Heart right ventricle (tissue), 16 donors: ENCODE measurements at places on chromosomes 12 and 14. TPM values are rescaled to one million over a fixed set of nuclear protein-coding genes. Genes with fewer than 3 reads are reported as not detected.

- no peak for DNase-seq
These were observed 47.5 kb downstream of the ZNF664 start for GRCh38 chr12:124020514-124020949.

- DNase-seq: no peak
These were observed 13.9 kb upstream of the RPH3A start for GRCh38 chr12:112777387-112778310.

GRCh38 chr14:92161521-92161920 lies 39.8 kb downstream of the CPSF2 start:
- no peak for DNase-seq

- no peak for DNase-seq
These were observed 184.5 kb downstream of the NUBPL start for GRCh38 chr14:31745741-31746140.

- no peak for DNase-seq
These were observed 422.7 kb upstream of the SYT1 start for GRCh38 chr12:78441737-78442453.

DNA sequence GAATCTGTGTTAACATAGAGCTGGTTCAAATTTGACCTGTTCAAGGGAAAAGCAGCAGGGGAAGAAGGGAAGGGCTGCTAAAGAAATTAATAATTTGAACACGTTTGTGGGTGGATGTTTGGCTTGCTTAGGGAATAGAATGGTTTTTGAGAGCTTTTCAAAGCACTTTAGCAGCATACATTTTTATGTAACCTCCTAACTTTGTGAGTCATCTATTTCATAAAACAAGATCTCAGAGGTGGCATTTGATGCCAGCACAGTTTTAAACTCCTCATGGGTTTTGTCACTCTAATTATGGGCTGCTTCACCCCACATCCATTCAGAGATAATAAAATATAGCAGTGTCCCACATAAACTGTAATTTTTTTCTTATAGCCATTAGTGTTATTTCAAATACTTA lies 143.8 kb downstream of the ACSS3 start:
- DNase-seq: no peak

DNA sequence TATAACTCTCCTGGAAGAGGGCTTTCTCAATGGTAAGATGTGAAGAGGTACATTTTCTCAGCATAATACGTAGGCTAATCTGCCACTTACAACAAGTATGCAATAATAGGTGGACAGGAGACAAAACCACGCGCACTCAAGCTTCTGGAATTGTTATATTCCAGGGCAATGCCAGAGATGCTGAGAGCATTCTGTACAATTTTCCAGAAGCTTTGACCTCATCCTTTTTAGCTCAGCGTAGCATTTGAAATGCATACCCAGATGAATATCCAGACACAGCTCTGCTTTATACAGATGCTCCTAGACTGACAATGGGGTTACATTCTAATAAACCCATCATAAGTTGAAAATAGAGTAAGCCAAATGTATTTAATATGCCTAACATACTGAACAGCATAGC lies 1492.4 kb upstream of the FLRT2 start:
- DNase-seq: no peak

GRCh38 chr12:76976777-76977382 lies 88.5 kb downstream of the E2F7 start:
- no peak for DNase-seq

GRCh38 chr12:12715128-12715458 lies 2.1 kb upstream of the CDKN1B start:
- DNase-seq: no peak

GRCh38 chr12:20696181-20696905 lies 1.2 kb downstream of the SLCO1C1 start:
- peak; percentile 57 for DNase-seq

- DNase-seq: no peak
These were observed 117.2 kb upstream of the BCL2L14 start for GRCh38 chr12:11953523-11953922.

DNA sequence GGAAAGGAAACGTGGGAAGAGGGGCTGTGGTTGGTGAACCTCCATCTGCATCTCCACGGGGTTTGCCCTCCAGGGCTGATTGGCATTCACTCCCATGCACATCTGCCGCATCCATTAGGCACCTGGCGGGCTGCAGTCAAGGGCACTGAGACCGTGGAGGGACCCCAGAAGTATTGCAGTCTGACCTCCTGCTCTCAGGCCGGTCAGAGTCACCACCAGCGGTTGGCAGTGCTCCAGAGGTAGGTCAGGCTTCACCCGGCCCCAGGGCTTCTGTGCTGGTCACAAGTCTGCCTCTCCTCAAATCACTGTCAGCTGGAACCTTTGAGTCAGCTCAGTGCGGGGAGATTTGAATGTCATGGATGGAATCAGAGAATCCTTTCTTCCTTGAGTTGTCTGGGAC lies 132.3 kb downstream of the PAPOLA start:
- DNase-seq: no peak

- DNase-seq: no peak
These were observed 463.9 kb upstream of the TBX3 start for GRCh38 chr12:115147916-115148315.

DNA sequence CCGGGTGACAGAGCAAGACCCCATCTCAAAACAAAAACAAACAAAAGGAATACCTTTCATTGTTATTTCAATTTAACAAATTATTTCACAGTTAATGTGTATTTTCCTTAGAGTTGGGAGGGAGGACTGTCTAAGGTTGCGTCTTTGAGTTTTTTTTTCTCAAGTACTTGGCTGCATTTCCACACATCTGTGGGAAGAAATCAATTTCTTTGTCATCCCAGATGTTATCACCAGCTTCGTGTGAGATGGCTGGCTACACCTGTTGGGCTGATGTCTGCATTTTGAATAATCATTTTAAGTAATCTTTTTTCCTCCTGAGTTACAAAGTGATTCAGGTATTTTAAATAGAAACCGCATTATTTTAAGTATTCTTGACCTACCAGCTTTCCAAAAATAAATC lies 59.4 kb downstream of the EML1 start:
- DNase-seq: no peak

DNA sequence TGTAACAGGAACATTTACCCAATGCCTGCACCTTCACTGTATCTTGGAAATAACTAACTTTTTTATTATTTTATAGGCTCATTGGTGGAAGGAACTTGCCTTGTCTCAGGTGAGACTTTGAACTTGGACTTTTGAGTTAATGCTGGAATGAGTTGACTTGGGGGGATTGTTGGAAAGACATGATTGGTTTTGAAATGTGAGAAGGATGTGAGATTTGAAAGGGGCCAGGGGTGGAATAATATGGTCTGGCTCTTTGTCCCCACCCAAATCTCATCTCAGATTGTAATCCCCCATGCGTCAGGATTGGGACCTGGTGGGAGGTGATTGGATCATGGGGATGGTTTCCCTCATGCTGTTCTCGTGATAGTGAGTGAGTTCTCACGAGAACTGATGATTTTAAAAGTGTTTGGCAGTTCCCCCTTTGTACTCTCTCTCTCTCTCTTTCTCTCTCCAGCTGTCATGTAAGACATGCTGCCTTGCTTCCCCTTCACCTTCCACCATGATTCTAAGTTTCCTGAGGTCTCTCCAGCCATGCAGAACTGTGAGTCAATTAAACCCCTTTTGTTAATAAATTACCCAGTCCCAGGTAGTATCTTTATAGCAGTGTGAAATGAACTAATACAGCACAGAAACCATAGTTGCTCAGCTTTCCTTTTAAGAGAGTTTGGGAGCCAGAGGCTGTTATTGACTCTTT lies 244.1 kb downstream of the BTG1 start:
- no peak for DNase-seq

GRCh38 chr12:78210894-78211302 lies 380.2 kb downstream of the NAV3 start:
- no peak for DNase-seq

- no peak for DNase-seq
These were observed 226.1 kb downstream of the ITPR2 start for GRCh38 chr12:26606911-26607310.

DNA sequence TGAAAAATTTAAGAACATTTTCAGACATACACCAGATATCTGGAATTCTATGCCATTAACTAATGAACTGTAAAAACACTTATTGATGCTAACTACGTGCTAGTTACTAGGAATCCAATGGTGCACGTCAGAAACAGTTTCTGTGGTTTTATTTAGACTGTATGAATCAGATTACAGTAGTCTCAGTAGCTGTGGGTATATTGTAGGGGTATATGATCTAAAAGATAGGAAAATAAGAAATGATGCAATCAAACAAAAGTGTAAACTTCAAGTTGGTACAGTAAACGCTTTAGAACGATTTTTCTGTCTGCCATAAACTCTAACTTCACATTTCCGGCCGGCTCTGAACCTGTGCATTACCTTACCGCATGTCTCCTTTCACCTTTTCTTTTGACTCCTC lies 2.3 kb downstream of the ABCC9 start:
- no peak for DNase-seq

DNA sequence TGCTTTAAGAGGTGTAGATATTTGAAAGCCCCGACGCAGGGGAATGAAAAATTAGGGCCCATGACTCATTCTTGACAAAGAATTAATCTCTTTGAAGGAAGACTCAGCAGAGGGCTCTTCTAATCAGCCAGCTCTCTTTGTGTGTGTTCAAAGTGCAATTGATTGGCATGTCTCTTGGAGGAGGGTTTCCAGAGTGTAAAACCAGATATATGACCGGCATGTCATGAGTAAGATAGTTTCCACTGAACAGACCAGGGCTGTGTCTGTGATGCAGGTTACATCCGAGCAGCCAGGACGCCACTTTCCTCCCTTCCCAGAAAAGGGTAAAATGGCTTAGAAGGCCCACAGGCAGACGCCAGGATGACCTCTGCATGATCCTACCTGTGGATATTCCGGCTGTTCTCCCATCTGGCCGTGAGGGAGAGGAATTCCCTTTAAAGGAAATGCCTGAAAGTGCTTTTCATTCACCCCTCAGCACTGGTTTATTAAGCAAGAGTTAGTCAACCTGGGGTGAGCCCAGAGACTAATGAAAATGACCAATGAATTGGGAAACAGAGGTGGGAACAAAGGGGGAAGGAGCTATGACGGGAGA lies 7.2 kb upstream of the KRT75 start:
- no peak for DNase-seq

DNA sequence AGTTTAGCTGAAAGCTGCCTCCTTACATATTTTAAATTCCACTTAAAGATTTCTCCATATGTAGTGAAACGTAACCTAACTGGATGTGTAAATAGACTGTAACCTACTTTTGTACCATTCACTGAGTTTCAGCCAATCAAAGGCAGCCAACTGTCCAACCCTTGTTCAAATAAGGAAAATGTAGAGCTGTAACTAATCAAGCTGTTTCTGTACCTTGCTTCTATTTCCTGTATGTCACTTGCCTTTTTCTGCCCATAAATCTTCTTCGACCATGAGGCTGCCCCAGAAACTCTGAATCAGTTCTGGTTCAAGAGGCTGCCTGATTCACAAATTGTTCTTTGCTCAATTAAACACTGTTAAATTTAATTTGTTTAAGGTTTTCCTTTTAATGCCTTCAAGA lies 6.3 kb downstream of the SLC7A8 start:
- DNase-seq: no peak

DNA sequence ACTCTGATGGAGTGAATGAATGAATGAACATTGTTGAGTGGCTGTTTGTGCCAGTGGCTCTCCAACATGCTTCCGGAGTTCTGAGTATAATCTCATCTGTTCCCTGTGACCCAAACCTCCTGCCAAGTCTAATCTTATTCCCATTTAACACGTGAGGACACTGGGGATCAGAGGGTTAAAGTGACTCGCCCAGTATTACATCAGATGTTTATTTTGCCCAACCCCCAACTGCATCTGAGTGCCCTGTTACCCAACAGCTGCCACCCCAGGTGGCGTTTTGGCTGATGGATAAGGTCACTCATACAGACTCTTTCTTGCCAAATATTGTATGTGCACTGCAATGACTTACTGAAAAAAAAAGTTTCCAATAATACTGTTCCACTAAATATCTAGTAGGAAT lies 210.9 kb downstream of the EXOC5 start:
- DNase-seq: no peak

DNA sequence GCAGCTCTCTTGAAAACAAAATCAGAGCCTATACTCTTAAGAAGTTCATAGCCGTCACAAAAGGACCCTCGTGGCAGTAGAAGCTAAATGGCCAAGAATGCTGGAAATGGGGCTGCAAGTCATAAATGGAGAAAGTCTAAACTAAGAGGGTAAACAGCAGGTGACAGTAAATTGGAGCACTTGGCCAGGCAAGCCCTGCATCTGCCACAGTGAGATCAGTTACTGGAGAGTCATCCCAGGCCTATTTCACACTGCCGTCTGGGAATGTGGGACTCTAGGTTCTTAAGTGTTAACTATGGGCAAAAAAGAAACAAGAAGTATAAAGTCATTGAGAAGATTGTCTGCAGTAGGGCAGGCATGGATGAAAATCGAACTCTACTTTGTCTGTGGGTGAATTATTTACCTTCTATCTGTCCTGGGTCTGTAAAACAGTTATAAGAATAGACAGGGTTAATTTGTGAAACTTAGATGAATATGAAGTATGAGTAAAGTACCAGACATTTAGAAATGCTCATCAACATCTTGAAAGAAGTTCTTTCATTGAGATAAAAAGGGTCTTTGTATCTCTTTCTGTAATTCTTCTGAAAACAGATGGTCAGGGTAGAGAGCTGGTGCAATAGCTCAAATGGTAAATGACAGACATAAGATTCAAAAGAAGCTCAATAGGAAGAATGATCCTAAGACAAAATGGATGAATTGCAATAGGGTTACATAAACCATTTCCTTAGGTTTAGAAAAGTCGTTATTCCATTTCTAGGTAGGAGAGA lies 792.5 kb downstream of the DIO2 start:
- DNase-seq: no peak

The TTC5 gene
- total RNA-seq: 9.9 TPM

The ZNF10 gene
- total RNA-seq: 9.9 TPM

The WIF1 gene
- total RNA-seq: not detected

The NGB gene
- total RNA-seq: not detected

The MANSC1 gene
- total RNA-seq: 9.6 TPM

The CBLN3 gene
- total RNA-seq: 0.24 TPM

The MEG3 gene
- total RNA-seq: 12.3 TPM

The OTX2 gene
- not detected for total RNA-seq
